ENCODE measurements at places on chromosomes 3 and 15.

DNA sequence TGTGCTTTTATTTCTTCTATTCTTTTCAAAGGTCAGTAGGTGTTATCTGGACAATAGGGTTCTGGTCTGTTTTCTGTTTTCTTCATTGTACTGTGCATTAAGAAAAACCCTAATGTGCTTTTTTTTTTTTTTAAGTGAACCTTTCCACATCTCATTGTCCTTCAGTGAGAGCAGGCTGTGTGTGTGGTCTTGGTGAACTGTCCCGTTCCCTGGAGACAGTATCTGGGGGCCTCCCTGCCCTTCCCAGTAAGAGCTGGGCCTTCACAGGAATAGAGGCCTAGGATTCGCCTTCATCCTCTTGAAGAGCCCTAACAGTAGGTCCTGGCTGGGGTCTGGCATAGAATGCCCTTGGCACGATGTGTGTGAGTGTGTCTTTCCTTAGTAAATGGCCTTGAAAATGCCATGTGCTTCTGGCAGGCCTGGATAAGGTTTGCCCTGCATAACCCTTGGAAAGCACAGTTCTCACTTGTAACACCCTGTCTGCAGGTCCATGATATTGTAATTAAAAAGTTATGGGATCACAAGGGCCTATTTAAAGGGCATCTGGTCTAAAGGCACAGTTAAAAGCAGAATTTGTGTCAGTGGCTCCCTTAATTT lies 81.2 kb downstream of the IGF1R start:
- no peak for DNase-seq

DNA sequence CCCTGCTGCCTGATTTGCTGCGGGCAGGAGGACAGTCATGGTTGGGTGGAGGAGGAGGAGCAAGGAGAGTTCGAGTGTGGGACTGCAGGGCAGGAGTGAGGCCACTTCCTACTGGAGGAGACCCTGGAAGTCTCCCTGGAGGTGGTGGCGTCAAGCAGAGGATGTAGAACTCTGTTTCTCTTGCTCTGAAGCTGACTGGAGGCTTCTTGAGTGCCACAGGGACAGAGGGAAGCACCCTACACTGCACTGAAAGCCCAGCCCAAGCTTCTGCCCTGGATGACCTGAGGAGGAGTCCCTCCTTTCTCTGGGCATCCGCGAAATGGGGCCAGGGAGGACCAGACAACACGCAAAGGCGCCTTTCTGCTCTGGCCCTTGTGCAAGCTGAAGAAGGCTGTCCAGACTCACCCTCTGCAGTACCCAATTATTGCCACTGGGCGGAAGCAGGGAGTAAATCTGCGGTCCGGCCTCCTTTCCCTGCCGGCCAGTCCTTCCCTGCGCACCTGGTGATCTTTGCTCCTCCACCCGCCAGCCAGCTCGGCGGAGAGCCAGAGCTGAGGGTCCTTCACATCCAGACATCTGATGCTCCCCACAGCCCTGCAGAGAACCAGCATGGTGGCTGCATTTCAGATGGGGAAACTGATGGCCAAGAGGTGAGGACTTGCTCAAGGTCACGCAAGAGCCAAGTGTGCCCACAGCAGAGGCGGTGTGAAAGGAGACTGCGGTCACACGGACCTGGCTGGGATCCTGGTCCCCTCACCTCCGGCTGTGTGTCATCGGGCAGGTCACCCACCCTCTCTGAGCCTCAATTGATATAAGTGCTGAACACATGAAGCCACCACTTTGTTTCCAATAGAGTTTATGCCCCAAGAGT lies 207.1 kb downstream of the TBC1D2B start:
- DNase-seq: peak; percentile 72

DNA sequence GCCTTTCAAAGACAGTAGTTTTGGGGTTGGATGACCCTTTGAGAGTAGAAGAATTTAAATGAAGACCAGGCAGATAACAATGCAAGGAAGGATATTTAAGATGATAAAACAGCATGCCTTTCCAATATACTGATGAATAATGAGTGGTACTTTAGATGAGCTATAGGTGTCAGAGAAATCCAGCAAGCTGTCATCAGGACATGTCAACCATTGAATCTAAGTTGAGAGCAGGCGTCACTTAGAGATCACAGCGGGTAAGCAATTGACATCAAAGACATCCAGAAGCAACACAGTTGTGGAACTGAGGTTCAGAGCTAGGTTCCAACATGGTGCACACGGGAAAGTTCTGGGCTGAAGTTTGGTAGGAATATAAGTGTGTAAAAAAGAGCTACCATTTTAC lies 25.0 kb downstream of the CCDC54 start:
- no peak for DNase-seq

DNA sequence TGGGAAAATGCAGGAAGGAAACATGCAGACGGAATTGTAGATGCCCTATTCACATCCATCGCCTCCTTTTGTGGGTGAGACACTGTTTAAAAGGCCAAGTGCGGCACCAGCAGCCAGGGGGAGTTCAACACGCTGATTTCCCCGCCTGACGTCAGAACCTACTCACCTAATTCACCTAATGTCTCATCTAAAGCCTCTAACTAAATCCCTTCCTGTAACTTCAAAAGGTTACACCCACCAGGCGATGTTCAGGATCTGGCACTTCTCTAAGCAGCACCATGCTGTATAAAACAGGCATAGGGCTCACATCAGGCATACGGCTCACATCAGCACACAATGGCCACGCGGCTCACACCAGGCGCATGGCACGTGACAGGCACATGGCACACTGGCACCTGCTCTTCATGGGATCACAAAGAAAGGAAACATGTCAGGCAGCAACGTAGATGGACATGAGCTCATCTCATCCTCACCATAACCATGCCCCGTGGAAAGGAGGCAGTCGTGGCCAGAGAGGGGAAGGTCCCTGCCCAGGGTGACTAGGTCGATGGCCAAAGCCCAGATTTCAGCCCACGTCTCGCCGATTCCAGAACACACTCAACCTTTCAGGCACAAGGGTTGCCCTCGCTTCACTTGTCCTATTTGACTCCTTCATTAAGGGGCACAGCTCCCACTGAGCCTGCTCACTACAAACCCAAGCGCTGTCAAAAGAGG lies 21.7 kb downstream of the XXYLT1 start:
- DNase-seq: no peak

- DNase-seq: no peak
Measured at GRCh38 chr3:154979331-154979730, 100.8 kb upstream of the MME start.

GRCh38 chr3:127789051-127789450 lies 33.3 kb downstream of the MGLL start:
- no peak for DNase-seq

DNA sequence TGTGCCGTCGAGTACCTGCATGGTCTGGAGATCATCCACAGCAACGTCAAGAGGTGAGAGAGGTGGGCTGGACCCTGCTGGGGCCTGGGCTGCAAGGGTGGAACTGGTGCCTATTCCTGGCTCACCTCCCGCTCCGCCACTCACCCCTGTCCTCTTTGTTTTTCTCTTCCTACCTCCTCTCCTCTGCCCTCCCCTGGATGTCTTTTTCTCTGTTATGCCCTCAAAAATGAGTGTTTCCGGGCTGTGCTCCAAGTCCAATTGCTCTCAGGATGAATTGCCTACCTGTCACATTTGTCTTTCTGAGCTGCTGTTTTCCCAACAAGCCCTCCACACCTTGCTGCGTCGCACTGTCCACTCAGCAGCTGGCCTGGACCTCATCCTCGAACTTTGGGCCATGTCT lies 28.5 kb upstream of the TATDN2 start:
- no peak for DNase-seq

- no peak for DNase-seq
Measured at GRCh38 chr15:70486012-70486411, 277.3 kb downstream of the UACA start.

DNA sequence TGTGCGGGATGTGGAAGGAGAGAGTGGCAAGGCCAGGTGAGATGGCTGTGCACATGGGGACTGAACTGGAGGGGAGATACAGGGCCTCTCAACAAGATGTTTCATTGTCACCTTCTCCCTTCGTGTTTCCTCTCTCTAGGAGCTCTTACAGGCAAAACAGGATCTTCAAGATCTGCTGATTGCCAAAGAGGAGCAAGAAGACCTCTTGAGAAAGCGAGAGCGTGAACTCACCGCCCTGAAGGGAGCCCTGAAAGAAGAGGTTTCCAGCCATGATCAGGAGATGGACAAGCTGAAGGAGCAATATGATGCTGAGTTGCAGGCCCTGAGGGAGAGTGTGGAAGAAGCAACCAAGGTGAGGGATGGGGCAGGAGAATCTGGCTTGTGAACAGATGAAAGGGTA lies 85.2 kb downstream of the CGNL1 start:
- no peak for DNase-seq

- no peak for DNase-seq
Measured at GRCh38 chr15:51561271-51561670, 61.3 kb downstream of the DMXL2 start.

- no peak for DNase-seq
Measured at GRCh38 chr3:173733029-173733652, 335.6 kb downstream of the NLGN1 start.

GRCh38 chr3:105139881-105140560 lies 226.7 kb upstream of the ALCAM start:
- no peak for DNase-seq

GRCh38 chr3:106140431-106140830 lies 271.6 kb upstream of the CBLB start:
- no peak for DNase-seq

- DNase-seq: no peak
Measured at GRCh38 chr3:152977366-152977765, 142.4 kb downstream of the P2RY1 start.

GRCh38 chr3:169662132-169662842 lies 1.2 kb downstream of the MECOM start:
- DNase-seq: no peak

DNA sequence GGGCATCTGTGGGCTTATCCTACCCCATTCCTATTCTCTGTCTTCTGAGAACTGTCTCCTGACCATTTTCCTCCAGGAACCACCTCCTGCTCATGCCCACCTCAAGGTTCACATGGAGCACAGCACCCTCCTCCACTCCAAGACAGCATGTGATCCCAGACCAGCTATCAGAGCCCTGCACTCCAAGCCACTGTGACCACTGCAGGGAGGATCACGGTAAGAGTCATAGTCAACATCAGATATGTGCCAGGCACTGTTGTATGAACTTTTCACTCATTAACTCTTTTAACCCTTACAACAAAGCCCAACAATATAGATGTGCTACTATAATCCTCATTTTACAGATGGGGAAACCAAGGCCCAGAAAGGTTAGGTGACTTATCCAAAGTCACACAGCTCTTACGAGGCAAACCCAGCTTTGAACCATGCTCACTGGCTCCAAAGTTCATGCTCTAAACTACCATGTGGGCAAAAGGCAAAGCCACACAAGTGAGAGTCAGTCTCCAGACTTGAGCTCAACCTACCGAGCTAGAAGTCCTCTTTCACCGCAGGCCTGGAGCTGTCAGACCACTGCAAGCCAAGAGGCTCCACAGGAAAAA lies 115.1 kb upstream of the IQSEC1 start:
- DNase-seq: no peak

- no peak for DNase-seq
Measured at GRCh38 chr3:2504912-2505311, 406.2 kb downstream of the CNTN4 start.

GRCh38 chr15:59340325-59340724 lies 32.3 kb downstream of the MYO1E start:
- DNase-seq: no peak

GRCh38 chr3:54212723-54213122 lies 90.4 kb downstream of the CACNA2D3 start:
- no peak for DNase-seq

DNA sequence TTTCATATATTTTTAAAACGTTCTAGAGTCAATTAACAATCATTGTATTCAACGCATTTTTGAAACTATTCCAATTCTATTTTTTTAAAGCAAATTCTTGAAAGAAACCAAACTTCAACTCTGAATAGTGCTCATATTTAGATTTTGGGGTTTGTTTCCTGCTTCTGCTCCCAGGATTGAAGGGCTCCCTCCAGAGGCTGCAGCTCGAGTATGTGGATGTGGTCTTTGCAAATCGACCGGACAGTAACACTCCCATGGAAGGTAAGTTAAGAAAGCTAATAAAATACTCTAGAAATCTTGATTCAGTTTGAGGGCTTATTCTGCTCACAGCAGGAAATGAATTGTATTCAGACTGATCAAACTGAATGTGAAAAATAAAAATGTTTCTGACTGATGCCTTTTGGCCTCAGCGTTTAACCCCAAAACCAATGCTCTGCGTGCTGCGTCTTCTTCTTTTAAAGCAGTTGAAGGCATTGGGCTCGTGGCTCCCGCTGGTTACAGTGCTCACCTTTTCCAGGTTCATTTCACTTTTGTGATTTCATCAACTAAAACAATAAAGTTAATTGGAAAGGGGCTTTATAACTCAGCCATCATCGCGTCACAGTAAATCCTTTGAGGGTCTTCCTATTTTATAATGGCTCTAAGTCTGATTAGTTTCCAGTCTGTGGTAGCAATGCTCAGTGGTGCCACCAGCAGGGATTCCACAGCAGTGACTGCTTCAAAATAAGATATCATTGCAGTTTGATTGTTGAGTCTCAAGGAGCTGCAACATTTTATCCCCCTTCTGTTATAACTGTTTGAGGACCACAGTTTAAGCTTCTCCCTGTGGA lies 80.1 kb downstream of the SSR3 start:
- DNase-seq: no peak

DNA sequence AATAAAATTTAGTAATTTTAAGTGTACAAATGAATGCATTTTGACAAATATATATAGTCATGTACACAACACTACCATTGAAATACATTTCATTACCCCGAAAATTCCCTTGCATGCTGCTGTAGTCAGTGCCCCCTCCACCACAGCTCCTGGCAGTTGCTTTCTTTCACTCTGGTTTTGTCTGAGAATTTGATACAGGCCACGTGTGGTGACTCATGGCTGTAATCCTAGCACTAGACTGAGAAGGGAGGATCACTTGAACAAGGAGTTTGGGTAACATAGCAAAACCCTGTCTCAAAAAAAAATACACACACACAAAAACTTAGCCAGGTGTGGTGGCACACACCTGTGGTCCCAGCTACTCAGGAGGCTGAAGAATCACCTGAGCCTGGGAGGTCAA lies 65.4 kb downstream of the TFRC start:
- DNase-seq: no peak

DNA sequence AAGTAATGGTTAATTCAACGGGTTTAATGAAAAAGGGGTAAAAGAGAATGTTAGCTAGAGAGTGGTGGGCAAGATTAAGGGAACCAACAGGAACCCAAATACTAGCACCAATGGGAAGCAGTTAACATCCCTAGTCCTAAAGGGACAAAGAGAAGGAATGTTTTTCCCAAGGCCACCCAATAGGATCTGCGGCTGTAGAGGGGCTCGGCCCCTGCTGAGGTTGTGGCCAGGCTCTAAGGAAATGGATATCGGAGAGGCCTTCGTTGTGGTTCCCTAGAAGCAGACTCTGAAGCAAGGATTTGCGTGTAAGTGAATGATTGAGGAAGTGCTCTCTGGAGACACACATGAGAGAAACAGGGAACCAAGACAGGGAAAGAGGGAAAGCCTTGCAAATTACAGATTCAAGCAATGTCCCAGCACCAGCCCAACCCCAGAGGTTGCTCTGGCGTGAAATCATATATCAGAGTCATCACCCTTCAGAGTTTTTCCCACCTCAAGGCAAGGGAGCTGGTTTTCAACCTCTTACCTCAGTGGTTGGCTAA lies 83.6 kb upstream of the TNIK start:
- DNase-seq: no peak
